Muscle of leg (tissue), 16 donors: ENCODE measurements at places on chromosomes 13 and 19.

- DNase-seq: no peak
Measured at GRCh38 chr19:7772752-7773291, 9.8 kb downstream of the CLEC4M start.

DNA sequence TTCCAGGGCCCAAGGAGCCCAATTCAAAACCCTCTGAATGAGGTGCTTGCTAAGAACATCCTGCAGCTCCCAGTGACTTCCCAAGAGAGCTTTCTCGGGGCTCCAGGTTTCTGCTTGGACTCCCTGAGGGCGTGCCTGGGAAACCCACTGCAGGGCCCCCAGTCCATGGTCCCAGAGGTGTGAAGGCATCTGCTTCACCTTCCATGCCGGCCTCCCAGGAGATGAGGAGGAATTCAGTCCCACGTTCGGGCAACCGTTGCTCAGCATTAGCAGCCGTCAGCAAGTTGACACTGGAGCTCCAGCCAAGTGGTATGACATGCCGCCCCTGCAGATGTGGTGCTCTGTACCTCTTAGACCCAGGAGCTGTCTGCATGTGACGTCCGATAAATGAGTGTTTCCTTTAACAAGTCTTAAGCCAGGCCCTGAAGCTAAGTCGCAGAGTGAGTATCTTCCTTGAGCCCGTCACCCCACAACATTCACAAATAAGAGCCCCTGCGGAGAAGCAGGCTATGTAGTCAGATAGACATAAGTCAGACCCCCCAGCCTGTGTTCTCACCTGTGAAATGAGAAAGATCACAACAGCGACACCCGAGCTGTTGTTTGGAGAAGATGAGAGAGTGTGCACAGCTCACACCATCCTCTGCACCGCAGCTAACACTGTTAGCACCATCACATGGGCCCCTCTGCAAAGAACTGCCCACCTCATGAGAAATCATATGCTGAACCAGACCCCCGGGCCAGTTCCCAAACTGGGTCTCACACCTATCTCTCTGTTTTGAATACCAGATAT lies 150.3 kb downstream of the KATNAL1 start:
- no peak for DNase-seq

- no peak for DNase-seq
Measured at GRCh38 chr13:44199627-44200207, 173.9 kb upstream of the SERP2 start.

GRCh38 chr13:66477816-66478215 lies 752.3 kb downstream of the PCDH9 start:
- no peak for DNase-seq

- no peak for DNase-seq
Measured at GRCh38 chr13:25192489-25192888, 20.4 kb upstream of the AMER2 start.

GRCh38 chr13:24651718-24652345 lies 28.4 kb upstream of the ATP12A start:
- no peak for DNase-seq

DNA sequence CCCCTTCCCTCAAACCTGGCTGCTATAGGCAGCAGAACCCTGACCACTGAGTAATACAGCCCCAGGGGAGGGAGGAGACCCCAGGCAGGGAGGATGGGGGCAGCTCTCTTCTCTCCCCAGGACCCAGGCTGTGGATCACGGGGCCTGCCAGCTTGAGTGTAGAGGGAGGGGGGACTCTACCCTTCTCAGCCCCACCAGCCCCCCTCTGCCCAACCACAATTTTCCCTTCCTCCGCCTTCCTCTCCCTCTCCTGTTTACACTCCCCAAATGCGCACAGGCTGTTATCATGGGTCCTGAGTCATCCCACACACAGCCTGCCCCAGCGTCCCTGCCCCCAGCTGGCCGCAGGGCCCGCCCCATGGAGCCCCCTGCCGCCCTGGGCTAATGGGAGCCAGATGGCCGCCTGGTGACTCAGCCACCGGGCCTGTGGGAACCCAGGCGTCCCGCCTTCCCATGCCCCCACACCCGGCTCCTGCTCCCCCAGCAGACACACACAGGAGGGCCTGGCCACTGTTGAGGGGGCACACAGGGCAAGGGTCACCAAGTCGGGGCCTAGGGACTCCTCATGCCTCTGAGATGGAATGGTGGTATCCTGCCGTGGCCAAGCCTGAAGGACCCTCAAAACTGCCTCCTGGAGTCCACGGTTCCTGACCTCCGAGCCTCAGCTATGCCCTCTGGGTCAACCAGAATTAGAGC lies 13.6 kb downstream of the CCDC97 start:
- DNase-seq: peak; percentile 43

GRCh38 chr13:78623132-78623531 lies 19.8 kb upstream of the POU4F1 start:
- DNase-seq: no peak

DNA sequence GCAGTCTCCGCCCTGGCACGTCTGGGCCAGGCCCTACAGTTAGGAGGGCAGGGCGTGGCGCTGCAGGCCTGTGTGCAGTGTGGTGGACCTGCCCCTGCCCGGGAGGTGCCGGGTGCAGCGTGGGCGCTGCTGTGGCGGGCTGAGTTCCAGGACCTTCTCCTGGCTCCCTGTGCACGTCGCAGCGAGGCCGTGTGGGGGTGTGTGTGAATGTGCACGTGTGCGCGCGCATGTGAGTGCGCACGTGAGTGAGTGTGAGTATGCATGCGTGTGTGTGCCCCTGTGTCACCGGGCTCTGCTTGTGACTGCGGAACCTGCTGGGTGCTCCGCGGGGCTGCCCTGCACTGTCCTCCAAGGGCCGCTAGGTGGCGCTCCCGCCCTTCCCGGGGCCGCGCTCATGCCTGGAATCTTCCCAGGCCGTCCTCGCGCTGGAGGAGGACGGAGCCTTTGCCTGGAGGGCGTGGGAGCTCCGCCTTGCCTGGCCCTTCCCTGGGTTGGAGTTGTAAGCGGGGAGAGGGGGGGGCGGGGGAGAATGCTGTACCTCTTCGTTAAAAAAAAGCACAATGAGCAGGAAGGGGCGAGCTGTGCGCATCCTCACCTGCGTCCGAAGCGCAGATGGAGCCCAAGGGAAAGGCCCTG lies 79.3 kb downstream of the KDM4B start:
- DNase-seq: peak; percentile 90

DNA sequence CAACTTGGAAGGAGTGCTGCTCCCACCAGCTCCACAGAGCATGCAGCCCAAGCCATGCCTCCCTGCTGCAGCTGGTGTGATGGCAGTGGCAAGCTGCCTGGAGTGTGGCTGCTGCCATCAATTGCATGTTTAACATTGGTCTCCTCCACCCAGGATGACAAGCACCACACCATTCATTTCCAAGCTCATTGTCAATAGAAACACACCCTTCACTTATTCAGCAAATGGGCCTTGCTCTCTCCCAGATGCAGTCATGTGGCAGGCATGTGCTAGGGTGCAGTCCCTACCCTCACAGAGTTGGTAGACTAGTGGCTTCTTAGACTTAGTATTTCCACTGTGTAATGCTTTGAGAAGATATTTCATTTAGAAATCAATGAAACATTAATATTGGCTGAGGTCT lies 70.8 kb upstream of the FGF14 start:
- DNase-seq: no peak

DNA sequence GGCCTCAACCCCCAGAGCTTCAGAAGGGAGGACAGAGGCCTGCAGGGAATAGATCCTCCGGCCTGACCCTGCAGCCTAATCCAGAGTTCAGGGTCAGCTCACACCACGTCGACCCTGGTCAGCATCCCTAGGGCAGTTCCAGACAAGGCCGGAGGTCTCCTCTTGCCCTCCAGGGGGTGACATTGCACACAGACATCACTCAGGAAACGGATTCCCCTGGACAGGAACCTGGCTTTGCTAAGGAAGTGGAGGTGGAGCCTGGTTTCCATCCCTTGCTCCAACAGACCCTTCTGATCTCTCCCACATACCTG lies 969 bp upstream of the CEACAM5 start:
- no peak for DNase-seq

GRCh38 chr13:93173654-93174053 lies 53.0 kb upstream of the GPC6 start:
- no peak for DNase-seq

GRCh38 chr13:65112123-65112522 lies 2118.0 kb downstream of the PCDH9 start:
- DNase-seq: no peak

- no peak for DNase-seq
Measured at GRCh38 chr13:91553584-91553983, 155.2 kb downstream of the GPC5 start.

DNA sequence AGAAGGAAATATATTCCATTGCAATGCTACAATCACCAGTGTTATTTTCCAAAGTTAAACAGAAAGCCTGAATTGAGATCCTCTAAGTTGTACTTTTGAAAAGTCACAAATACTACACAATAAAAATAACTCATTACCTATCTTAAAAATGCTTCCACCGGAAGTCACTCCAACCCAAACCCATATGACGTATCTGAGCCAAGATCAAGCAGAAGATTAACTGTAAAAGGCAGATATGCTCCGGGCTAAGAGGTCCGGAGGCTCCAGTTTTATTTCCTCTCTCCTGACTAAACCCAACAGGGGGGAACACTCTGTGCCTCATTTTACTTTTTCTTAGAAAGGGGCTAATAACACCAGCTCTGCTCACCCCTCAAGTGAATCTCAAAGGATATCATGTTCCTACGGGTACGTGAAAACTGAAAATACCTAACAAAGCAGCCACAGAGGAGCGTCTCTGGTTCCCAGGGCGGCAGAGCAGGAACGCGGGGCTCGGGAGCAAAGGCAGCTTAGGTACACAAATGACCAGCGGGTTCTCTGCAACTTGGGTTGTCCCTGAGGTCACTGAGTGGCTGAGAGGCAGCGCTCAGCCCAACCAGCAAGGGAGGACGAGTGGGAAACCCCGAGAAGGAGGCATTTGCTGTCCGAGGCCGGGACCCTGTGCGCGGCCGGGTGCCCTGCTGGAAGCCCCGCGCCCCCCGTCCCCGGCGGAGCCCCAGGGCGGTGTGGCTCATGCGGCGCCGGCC lies 750 bp downstream of the RAB20 start:
- DNase-seq: peak; percentile 37

GRCh38 chr19:6716610-6716970 lies 3.9 kb downstream of the C3 start:
- DNase-seq: no peak

DNA sequence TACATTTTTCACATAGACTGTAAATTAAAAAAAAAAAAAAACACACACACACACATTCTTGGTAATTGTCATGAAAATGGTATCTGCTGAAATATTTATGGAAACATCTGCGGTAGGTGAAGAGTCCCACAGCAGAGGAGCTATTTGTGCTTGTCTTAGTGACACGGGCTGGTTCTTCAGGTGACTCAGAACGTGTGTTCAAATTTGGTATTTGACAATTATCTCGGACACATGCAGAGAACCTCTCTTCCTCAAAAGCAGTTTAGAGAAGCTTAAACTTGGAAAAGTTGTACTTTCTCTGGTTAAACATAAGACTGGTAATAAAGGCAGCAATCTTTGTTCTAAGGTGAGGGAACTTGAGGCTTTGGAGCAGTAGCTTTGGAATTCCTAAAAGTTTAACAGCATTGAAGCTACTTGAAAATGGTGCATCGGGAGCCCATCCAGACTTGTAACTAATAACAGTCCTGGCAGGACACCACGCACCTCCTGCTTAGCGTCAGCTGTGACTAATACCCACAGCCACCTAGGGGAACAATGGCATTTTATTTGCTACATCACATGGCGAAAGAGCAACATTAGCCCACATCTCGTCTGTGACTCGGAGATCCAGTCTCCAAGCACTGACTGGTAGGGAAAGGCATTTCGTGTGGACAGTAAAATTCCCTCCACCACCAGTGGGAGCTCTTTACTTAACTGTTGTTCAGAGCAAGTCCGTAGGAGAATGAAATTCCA lies 1505.1 kb upstream of the SLC10A2 start:
- DNase-seq: peak; percentile 90

GRCh38 chr19:782185-782877 lies 14.9 kb upstream of the PTBP1 start:
- no peak for DNase-seq

- DNase-seq: no peak
Measured at GRCh38 chr19:6073858-6074708, 36.2 kb downstream of the RFX2 start.

DNA sequence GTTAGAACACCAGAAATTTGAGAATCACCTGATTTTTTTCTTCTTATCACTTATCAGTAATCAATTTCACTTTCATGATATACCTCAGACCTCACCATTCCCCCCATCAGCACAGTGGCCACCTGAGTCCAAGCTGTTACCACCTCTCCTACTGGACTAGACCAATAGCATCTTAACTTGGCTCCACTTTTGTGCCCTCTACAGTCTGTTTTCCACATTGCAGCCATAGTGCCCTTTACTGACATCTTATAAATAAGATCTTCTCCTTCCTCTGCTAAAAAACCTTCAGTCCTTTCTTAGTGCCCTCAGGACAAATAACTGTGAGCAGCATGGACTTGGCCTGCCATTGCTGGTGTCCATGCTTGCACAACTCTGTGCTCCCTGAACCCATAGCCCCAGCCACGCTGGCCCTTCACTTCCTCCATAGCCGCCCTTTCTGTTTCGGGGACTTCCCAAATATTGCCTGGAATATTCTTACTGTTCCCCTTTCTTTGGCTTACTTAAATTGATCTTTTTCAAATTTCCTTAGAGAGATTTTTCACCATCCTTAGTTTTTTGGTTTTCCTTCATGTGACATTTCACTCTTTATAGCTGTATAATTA lies 380.8 kb downstream of the LMO7 start:
- no peak for DNase-seq

GRCh38 chr13:67117010-67117550 lies 113.1 kb downstream of the PCDH9 start:
- DNase-seq: peak; percentile 41

GRCh38 chr13:94947965-94948371 lies 235.6 kb upstream of the SOX21 start:
- no peak for DNase-seq

DNA sequence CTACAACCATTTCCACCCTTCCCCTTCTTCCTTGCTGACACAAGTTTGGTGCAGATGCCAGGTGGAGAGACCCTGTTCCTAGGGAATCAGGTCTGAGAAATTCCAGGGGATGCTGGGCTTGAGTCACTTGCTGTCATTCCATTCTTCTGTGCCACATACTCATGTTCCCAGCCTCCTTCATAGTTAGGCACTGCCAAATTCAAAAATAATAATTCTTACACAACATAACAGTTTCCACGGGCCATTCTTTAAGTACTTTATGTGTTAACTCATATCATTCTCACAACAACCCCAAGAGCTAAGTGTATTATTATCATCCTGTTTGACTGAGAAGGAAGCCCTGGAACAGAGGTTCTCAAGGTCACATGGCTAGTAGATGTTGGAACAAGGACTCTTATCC lies 27.1 kb upstream of the POMP start:
- DNase-seq: no peak
